ENCODE measurements at places on chromosomes 6 and 20.

DNA sequence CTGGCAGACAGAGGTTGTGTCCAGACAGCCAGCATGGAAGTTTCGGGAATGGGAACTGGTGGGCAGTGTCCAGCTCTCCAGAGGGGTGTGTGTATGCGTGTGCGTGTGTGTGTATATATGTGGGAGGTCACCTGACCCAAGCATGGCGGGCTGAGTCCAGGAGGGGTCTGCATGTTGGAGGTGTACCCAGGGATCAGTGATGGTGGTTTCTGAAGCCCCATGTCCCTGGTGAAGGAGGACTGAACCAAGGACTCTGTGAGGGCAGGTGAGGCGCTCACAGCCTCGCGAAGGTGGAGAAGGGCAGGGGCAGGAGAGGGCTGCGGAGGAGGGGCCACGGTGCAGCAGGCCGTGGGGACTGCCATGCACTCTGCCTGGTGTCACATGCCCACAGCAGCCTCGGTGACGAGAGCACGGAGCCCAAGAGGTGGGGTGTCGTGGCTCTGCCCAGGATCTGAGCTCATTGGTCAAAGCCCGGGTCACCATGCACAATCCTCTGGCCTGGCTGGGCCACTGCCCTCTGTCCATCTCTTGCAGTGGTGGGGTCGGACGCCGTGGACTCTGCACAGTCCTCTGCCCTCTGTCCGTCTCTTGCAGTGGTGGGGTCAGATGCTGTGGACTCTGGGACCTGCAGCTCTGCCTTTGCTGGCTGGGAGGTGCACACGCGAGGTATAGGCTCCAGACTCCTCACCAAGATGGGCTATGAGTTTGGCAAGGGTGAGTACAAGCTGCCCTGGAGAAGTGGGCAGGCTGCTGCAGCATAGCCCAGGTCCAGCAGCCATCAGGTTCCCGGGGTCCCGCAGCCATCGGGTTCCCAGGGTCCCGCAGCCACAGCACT is 2.1 kb upstream of the LIME1 start:
- no peak for DNase-seq

- no peak for DNase-seq
Measured at GRCh38 chr6:145656128-145656527, 79.2 kb downstream of the EPM2A start.

DNA sequence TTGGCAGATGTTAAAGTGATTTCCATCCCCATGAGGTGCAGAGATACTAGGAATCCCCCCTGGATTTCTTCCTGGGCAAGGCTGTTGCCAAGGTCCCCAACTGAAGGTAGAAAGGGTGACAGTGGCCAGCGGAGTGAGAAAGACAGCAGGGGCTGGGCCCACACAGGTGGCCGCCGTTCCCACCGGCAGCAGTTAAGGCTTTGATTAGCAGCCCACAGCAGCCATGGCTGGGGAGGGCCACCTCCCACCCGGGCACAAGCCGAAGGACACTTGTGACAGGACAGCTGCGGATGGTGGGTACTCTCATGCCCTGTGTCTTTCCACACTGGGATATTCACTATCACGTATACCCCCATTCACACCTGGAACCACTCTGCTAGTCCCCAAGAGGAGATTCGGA is 63.9 kb upstream of the CDYL start:
- no peak for DNase-seq

- DNase-seq: no peak
Measured at GRCh38 chr6:14642842-14643241, 525.3 kb downstream of the CD83 start.

DNA sequence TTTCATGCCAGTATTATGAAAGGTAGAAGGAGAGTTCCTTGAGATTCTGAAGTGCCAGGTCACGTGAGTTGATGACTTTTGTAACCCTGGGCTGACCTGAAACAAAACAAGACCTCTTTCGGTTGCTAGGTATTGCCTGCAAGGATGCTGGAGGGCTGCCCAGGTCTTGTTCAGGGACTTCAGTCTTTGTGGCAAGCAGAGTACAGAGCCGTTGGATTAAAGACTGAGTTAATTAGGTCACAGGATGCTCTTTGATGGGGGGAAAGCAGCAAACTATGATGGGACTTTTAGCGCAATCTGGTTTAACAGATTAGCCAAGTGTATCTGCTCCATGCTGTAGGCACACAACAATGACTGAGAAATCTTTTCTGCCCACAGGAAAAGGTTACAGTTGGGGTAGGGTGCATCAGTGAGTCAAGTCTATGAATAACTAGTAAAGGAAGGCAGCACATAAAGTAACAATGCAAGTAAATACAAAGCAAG is 12.8 kb upstream of the ELOVL5 start:
- DNase-seq: no peak

GRCh38 chr6:65350530-65350929 is 356.5 kb downstream of the EYS start:
- no peak for DNase-seq

GRCh38 chr20:20070871-20071726 is 18.8 kb downstream of the CFAP61 start:
- DNase-seq: no peak

DNA sequence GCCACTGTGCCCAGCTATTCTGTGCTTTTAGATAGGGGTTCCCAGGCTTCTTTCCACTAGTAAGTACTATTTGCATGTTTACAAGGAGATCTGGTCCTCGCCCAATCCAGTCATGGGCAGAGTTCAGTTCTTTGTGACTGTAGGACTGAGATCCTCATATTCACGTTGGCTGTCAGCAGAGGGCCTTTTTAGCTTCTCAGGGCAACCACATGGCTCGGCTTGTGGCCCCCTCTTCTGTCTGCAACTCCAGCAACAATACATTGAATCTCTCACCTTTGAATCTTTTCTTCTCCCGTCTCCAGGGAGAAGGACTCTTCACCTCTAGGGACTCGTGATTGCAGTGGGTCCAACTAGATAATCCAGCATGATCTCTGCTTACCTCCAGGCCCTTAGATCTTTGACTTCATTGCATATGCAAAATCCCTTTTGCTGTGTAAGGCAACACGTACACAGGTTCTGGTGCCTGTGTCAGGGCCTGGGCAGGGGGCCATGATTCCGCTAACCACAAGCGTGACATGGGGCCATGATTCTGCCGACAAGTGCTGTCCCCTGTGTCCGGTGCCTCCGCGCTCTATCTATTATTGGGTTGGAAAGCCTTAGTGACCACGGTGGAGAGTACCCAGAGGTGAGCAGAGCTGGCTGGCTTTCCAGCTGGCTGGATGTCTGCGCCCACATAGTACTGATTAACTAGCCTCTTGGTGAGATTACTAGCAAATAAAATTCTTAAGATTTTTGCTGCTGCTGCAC is 5.1 kb downstream of the CCR6 start:
- no peak for DNase-seq

GRCh38 chr6:25267662-25268061 is 11.5 kb upstream of the CARMIL1 start:
- DNase-seq: no peak

DNA sequence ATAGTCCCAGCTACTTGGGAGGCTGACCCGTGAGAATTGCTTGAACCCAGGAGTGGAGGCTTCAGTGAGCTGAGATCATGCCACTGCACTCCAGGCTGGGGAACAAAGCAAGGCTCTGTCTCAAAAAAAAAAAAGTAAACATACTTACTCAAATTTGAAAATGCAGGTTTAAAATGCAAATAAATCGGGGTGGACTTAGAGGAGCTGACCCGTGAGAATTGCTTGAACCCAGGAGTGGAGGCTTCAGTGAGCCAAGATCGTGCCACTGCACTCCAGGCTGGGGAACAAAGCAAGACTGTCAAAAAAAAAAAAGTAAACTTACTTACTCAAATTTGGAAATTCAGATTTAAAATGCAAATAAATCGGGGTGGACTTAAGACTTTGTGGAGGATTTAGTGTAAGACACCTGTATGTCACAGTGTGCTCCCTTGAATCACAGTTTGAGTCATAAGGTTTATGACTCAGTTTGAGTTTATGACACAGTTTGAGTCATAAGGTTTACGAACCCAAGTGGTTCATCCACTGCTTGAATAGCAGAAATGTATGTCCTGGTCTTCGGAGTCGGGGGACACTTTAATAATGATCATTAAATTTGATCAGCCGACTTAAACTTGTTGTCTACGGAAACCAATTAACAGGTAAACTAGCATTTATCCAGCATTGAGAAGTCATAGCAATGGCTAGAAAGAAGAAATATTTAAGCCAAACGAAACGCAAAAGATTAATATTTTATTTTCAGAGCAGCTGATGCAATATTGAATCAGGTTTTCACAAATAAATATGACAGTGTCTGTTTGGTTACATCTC is 6.8 kb upstream of the MRPS10 start:
- no peak for DNase-seq

All from HL-60 (cell line).